Adrenal gland (tissue), 19 donors: ENCODE measurements at places on chromosomes 3 and 15.

GRCh38 chr3:32438596-32439344 is 47.1 kb downstream of the CMTM7 start:
- no peak for DNase-seq

- DNase-seq = no peak
Observed at GRCh38 chr3:116067326-116067725, 378.0 kb downstream of the LSAMP start.

DNA sequence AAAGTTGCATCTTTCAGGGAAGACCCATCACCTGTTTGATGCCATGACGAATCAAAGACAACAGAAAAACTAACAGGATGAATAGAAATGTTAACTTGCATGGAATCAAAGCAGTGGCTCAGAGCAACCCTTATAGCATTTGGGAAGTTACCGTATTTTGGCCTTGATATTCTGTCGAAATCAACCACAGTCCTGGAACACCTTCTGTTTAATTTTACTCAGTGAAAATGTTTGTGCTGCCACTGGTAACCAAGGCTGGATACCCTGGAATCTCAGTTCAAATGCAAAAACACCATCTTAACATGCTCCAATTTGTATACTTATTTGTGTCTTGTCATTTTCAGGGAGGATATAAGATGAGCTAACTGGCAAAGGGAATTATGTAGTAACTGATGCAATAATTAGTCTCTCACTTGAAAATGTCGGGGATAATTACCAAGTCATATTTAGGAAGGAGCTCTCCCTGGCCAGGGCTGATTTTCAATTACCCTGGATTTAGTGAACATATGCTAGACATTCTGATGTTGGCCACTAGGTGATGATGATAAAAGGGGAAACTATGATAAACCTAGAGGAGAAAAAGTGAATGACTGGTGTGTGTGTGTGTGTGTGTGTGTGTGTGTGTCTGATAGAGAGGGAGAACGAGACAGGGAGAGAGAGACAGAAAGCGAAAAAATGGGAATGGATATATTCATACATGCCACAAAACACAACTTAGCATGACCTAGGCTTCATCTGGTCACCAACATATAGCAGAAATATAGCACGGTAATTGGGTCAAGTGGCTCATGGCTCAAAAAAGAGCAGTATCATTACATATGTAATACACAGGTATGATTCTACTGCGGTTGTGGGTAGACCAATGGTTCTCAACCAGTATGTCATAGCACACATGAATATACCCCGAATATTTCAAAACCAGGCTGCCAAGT is 19.0 kb upstream of the PRICKLE2 start:
- DNase-seq = no peak

DNA sequence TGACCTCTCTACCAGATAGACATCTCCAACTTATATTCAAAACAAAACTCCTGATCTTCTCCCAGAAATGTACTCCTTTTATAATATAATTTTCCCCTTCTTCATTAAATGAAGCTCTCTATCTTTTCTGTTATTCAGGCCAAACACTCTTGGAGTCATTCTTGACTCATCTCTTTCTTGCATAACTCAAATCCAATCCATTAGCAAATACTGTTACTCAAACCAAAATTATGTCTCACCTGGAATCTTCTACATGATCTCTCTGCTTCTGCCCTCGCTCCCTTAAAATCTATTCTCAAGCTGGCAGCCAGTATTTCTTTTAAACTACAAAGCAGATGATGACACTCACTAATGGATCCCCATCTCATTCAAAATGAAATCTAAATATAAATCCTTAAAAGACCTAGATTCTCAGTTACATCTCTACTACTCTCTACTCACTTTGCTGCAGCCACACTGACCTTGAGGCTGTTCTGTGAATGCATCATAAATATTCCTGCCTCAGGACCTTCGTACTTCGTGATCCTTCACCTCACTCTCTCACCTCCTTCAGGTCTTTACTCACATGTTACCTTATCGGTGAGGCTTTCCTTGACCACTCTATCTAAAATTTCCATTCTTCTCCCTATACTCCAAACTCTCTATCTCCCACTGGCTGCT is 160.9 kb downstream of the TBC1D5 start:
- no peak for DNase-seq

DNA sequence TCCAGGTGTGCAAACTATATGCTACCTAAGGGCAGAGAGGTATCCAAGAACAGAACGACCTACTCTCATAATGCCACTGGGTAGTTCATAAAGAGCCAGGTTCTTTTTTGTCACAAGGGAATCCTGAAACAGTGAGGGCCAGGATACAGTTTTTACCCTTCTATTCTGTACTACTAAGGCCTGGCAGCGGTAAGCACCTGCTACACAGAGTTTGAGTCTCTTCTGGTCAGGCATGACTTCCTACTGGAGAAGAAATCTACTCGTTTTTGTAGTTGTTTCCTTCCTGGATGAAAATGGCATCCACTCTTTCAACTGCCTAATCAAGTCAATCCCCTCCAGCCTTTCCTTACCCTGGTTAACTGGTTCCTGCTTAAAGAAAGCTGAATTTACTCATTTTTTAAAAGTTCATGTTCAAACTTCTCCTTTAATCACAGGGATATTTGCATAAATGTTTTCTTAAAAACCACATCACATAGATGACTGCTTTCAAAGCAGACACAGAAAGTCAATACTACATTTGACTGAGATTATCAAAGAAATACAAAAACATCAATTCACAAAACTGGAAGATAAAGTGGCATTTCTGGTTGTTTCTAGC is 40.0 kb downstream of the MAP4 start:
- no peak for DNase-seq

GRCh38 chr3:58751882-58752567 is 85.5 kb upstream of the FAM3D start:
- no peak for DNase-seq

- DNase-seq = no peak
Observed at GRCh38 chr15:60634815-60635214, 155.9 kb upstream of the ICE2 start.
